ENCODE measurements at places on chromosomes 12 and 14.

- no peak for DNase-seq
These were observed 71.8 kb upstream of the BCAT1 start for GRCh38 chr12:25020621-25021243.

DNA sequence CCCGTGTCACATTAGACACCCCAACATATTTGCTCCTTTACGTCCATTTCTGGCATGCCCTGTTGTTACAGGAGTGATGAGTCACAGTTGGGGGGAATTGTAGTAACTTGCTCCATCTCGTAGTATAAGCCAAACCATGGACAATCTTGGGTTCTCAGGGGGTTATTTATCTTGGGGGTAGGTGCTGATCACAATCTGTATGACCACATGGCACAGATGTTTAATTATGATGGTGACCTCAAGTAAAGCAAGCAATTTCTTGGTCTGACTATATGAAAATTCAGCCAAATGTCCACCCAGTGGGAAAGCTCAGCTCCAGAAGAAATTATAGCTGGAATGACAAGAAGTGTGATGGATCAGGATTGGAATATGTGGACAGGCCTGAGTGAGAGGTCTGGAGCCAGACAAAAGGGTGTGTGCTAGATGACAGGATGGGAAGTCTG, 32.1 kb upstream of the STON2 start:
- no peak for DNase-seq

- no peak for DNase-seq
These were observed 84.4 kb upstream of the NEDD1 start for GRCh38 chr12:96822641-96823040.

DNA sequence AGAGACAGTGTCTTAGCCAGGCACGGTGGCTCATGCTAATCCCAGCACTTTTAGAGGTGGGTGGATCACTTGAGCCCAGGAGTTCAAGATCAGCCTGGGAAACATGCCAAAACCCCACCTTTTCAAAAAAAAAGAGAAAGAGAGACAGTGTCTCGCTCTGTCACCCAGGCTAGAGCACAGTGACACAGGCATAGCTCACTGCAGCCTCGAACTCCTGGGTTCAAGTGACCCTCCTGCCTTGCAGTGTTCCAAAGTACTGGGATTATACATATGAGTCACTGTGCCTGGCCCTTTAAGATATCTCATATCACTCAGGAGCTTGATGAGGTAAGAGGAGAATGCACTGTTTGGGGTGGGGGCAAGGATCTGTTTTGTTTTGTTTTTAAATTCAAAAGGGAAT, 48.1 kb upstream of the LTBP2 start:
- peak; percentile 27 for DNase-seq

- no peak for DNase-seq
These were observed 28.3 kb downstream of the DEGS2 start for GRCh38 chr14:100131181-100131580.

All from NCI-H1105 treated with DMSO at 0.1 percent for 48 hours (cell line).